Tibial artery (tissue), 4 donors: ENCODE measurements at places on chromosomes 11 and 22.

GRCh38 chr11:48078689-48079088, 98.3 kb downstream of the PTPRJ start:
- DNase-seq: no peak

DNA sequence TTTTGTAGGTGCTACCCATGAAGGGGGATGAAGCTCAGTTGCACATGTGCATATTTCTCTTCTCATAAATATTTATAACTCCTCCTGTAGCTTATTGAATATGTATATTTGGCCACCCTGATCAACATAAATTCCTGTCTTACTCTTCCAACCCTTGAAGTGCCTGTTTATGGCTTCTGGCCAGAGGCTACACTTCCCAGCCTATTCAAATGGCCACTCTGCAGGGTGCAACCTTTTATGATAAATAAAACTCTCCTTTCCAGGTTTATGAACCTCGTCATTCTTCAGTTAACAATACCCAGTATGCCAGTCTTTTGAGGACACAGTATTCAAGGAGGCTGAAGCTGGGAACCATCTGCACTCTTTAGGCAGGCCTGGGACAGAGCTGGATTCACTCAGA, 2.6 kb upstream of the RTL6 start:
- no peak for DNase-seq

GRCh38 chr11:60899046-60899936, 7.1 kb downstream of the PRPF19 start:
- DNase-seq: no peak

DNA sequence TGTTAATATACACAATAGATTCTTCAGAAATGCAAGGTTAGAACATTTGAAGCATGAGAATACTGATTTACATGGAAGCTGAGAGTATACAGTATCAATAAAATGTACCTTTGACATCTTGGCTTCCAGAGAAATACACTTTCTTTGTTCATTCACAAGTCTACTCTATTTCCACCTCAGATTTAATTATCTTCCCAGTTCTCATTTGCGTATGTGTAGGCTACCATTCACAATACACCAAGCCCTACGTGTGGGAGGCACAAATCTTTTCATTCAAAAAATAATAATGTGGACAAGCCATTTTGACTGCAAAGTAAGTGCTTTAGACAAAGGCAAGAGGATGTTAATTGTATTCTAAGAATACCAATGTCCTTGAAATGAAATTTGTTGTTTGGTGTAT, 132.7 kb upstream of the MTMR2 start:
- no peak for DNase-seq

DNA sequence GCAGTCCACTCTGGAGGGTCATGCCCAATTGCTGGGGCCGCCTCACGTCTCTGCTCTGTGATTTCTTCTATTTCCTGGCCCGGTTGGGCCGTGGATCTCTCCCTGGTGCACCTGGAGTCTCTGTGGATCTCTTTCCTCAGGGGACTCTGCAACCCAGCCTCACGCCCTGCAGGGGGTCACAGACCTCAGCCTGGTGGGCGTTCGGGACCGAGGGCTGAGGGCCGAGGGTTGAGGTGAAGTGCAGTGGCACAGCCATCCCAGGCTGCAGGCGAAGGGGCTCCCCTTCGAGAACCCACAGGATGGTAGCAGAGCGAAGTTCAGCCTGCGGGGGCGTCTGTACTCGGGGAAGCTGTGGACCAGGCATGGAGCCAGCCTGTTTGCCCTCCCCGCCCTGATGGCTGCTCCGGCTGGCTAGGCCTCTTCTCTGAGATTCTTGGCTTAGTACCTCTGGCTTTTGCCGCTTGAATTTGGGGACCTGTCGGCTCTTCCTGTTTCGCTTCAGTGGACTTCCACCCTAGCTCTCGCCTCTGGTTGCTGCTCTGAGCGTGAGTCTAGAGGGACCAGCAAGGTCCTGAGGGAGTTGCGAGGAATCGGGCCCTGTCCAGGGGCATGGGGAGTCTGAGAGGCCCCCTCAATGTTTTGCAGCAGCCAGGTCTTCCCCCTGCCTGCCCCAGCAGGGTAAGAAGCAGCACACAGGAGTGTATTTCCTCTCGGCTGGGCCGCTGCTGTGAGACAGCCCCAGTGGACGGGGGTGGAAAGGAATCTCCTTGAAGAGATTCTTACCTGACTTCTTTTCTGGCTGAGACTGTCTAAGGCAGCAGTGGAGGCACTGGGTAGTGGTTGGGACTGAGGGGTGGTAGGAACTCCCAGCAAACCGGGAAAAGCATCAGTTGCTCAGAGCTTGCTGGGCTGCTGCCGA, 140.8 kb downstream of the TBC1D22A start:
- DNase-seq: no peak

GRCh38 chr11:10305262-10305963, 540 bp downstream of the ADM start:
- peak; percentile 73 for DNase-seq

GRCh38 chr11:11426226-11426952, 73.3 kb upstream of the CSNK2A3 start:
- no peak for DNase-seq

DNA sequence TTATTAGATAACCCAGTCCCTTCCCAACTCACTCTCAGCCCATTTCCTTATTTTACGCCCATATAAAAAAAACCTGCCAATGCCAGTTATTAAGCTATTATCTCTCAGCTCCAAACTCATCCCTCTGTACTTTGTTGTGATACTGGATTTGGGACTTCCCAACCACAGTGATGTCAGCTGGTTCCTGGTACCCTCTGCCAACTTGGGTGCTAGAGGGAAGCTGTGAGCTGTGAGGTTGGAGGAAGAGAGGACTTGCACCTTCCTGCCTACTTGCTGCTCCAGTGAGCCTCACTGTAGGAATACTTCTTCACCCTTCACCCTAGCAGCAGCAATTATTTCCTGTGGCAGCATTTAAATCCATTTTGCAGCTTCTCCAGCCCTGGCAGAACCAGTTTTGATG, 19.2 kb upstream of the CSF2RB start:
- DNase-seq: no peak

DNA sequence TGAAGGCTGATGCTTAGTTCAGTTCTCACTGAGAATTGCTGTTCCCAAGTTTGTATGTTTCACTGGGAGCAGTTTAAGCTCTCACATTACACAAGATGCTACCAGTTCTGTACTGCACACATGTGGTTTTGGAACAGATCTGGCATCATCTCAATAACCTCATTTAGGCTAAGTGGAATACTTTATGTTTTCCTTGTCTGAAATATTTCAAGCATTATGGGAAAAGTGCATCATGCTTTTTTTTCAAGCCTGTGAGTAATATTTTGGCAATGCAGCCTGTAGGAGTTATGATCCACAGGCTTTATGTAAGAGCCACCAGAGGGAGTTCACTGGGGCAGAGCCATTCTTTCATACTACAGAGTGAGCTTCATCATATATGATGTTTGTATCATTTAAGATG, 141.5 kb downstream of the OR4C45 start:
- no peak for DNase-seq

DNA sequence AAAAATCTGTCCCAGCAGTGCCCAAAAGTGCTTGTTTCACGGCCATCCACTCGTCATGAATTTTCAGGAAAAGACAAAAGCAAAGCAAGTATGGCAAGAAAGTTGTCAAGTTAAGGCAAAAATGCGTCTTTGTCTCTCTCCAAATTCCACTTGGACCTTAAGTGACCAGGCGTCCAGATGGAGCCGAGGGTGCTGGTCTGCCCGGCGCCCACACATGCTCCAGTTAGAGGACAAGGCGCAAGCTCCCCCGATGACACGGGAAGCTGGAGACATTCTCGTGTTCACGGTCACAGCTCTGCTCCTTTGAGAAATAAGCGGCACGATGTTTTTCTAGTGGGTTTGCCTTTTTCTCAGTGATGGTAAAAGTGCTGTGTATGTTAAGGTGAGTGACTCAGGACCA, 219.0 kb downstream of the BRD1 start:
- peak; percentile 29 for DNase-seq

DNA sequence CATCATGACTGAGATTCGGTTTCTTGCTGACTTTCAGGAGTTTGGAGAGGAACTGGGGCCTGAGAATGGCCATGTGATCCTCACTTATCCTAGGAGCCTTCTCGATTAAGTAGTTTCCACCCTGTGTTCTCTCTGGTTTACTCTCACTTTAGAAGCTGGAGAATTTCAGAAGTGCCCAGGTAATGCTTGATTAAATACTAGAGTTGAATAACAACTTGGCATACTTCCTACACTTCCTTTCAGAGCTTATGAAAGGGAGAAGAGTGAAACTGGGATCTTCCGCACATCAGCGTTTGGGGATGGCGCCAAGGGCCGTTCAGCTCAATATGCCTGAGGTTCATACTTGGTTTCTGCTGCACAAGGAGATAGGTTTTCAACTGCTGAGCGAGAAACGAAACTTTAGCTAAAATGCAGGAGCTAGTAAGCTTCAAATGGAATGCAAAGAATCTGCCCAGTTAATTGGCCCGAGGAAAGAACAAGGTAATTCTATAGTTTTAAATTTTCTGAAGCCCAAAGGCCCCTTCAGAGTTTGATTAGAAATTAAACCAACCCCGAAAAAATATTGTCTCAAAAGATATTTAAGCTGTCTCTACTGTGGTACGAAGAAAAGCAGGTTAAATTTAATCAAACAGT, 823 bp upstream of the MUC15 start:
- no peak for DNase-seq

- DNase-seq: no peak
Measured at GRCh38 chr11:26801601-26802000, 79.7 kb upstream of the SLC5A12 start.

- DNase-seq: no peak
Measured at GRCh38 chr11:90171359-90171758, 36.9 kb downstream of the NAALAD2 start.

GRCh38 chr11:78259777-78260487, 71.2 kb downstream of the USP35 start:
- DNase-seq: no peak

DNA sequence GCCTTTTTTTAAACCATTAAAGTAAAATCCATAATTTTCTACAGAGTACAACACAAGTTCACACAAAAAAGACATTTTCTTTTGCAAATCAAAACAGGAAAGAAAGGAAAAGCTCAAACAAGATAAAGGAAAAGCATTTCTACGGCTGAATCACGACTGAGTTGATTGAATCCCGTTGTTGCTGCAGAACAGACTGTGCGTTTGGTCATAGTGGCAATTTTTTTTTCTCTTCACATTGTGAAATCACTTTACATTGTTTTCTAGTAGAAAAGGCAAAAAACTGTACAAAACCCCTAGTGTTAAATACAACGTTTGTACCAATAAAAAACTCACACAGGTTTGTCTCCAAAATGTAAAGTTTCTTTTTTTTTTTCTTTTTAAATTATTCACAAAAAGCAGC, 17.3 kb upstream of the RAPSN start:
- DNase-seq: no peak

GRCh38 chr11:75762885-75763284, 5.7 kb upstream of the DGAT2 start:
- DNase-seq: no peak

DNA sequence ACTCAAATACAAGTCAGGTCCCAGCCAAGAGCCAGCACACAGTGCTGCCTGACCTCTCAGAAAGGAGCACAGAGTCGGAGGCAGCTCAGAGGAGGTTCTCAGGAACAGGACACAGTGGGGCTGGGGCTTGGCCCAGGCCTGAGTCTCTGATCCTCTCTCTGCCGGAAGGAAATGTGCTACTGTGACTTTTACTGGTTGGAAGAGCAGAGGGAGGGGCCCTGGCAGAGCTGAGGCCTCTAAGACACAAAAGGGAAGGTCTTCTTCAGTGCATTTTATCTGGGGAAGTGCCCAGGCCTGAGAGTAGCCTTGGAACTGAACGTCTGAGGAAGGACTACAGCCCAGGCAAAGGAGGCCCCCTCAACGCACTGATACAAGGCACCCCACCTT, 16.2 kb upstream of the CASTOR1 start:
- DNase-seq: peak; percentile 85
